ENCODE measurements at places on chromosomes 16 and 17.

DNA sequence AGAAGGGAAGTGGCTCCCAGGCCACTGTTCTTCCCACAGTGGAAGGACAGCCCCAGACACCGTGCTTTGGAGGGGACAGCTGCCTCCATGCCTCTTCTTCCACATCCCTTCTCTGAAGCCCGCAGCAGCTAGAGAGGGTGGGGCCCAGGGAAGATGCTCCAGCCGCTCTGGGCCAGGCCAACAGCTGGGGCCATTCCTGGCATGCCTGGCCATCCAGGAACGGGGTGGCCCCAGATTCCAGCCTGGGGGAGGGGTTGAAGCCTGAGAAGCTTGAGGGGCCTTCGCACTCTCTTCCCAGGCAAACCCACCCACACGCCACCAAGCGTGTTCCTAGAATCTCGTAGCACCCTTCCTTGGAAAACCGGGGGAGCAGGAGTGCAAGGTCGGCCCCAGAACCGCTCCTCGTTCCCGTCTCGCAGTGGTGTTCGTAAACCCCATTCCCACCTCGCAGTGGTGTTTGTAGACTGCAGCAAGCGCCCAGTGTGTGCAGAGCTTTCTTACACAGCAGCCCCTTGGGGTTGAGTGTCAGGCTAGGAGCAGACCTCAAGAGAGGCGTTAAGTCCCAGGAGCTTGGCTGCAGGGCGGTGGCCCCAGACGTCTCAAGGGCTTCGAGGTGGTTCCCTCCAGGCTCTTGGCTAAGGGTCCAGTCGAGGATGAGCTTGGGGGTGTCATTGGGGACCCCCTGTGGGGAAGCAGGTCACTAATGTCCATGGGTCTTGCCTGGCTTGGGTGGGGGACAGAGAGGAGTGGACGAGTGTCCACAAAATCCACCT lies 2.7 kb downstream of the CDH15 start:
- DNase-seq: no peak

GRCh38 chr17:42684929-42685556 lies 2.7 kb downstream of the CNTNAP1 start:
- no peak for DNase-seq

DNA sequence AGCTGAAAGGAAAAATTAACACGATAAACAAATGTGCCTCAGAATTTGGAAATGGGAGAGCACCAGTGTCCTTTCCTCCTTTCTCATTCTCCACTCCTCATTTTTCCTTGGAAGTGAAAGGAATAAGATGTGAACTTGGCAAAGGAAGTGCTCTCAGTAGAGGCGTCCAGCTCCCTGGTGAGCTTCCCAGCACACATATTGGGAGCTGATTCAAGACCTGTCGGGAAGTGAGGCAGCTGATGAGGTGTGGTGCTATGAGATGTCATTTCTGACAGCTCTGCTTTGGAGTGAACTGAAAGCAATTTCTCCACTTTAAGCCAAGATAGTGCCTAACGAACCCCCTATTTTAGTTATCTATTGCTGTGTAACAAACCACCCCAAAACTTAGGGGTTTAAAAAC lies 238.5 kb upstream of the IRX3 start:
- DNase-seq: no peak

GRCh38 chr17:73285603-73285908 lies 23.9 kb upstream of the CPSF4L start:
- DNase-seq: no peak

DNA sequence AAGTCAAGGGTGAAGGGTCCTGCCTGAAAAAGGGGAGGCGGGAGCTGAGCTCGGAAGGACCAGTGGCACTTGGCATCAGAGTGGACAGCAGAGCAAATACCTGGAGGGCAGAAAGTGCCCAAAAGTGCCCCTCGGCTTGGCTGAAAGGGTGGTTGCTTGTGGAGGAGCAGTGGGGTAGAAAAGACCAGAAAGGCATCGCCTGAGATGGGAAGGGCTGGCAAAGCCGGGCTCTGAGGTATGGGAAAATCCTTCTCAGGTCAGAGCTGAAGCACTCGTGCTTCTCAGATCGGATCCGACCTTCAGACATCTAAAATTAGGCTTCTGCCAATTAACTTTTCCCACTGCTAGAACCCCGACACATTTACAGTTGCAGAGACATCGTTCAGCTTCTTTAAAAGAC lies 1.5 kb upstream of the RPL38 start:
- DNase-seq: no peak

DNA sequence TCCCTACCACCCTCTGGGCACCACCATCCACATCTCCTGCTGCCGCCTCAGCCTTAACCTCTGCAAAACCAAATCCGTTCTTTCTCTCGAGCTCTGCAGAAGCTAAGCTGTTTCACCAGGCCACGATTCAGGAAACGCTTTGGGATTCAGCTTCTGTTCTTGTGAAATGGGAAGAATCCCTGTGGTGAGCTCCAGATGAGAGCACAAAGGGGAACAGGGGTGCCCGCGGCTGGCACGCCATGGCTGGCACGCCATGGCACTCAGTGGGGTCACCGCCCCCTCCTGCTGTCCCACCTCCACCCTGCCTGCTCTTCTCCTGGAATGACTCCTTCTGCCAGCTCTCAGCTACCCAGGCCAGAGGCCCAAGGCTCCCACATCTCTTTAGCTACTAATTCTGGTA lies 5.7 kb downstream of the QPRT start:
- DNase-seq: no peak

Measured in anterior cingulate cortex (tissue), 58 donors.